ENCODE measurements at places on chromosomes 16 and 17.

GRCh38 chr17:62911114-62911513 lies 54.9 kb upstream of the TANC2 start:
- no peak for DNase-seq

DNA sequence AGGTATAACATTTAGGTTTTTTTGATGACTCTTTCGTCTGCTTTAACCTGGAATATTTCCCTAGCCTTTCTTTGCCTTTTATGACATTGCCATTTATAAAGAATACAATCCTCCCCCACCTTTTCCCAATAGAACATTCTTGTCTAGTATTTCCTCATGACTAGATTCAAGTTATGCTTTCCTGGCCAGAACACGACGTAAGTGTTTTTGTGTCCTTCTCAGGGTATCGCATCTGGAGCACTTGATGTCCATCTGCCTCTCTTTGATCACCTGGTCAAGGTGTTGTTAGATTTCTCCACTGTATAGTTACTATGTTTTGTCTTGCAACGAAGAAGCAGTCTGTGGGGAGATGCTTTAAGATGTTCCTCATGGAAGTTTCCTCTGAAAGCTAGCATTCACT lies 87.4 kb downstream of the MSI2 start:
- DNase-seq, result no peak

DNA sequence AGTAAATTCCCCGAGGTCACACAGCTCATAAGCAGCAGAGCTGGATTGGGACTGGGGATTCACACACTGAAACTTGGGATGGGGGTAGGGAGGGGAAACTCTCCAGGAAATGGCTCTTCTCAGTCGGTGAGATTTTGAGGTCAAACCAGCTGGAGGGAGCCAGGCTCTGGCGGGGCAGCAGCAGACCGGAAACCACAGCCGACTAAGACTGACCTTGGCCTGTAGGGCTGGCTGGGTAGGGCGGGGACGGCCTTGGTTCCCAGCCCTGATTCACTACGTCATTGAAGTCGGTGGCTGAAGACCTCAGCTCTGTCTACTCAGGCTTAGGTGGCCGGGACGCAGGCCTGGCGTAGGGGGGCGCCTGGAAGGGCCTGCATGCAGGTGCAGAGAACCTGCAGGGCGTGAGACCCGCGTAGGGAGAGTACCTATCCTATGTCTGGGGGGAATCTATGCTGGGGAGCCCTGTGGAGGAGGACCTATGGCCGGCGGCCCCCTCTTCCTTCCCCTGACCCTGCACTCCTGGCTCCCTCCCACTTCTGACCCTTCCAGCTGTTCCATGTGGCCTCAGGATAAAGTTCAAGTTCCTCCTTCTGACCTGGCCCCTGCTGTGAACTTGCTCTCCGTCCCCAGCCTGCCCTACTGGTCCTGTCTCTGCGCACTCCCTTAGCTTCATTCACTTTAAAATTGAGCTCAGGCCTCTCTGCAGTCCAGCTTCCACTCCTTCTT lies 11.9 kb upstream of the SLC4A1 start:
- DNase-seq, result no peak

DNA sequence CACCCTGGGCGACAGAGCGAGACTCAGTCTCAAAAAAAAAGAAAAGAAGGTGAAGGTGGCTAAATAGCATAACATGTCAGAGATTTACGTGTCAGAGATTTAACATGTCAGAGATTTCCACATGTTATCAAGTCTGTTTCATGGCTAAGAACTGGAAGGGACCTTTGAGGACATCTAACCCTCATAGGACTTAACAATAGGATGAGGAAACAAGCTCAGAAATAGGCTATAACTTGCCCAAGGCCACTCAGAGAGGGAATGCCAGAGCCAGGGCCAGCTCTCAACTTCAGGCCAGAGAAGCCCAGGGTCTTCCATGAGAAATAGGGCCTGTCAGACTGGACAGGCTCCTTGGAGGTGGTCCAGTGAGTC lies 26.8 kb upstream of the ZNF629 start:
- DNase-seq, result no peak

DNA sequence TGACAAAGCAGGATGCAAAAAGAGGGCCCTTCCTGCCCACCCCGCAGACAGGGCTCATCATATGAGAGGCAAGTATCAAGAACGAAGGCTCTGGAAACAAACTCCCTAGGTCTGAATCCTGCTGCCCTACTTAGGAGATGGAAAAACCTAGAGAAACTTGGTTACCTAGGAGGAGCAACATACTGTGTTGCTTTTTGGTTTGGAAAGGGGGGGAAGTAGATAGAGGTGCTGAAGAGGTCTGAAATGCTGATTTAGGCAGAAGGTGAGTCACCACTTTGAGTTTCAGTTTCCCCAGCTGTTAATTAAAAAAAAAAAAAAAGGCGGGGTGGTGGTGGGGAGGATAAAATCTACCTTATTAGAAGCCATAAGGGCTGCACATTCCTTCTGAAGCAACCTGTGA lies 1.5 kb downstream of the N4BP1 start:
- no peak for DNase-seq

DNA sequence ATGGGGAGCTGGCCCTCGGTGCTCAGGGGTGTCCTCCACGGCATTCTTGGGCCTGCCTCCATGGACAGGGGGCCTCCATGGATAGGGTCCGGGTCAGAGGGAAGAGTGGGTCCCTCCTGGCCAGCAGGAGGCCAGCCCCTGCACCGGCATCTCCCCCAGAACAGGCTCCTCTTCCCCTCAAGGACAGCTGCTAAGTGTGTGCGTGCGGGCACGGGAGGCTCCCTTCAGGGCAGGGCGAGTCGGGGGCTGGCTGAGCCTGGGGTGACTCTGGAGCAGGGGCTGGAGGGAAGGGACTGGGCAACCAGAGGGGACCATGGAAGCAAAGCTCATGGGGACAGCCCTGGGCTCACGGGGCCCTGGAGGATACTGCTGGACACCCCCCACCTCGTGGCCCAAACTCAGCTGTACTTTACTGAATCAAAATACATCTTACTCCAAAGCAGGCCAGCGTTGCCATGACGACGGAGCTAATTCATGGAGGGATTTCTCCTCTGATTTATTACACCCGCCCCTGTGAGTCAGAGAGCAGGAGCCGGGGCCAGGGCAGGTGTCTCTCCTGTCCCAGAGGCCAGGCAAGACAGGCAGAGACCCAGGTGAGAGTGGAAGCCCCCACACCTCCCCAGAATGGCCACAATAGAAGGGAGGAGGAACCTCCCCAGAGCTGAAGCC lies 2.1 kb downstream of the CASKIN1 start:
- DNase-seq, result no peak

DNA sequence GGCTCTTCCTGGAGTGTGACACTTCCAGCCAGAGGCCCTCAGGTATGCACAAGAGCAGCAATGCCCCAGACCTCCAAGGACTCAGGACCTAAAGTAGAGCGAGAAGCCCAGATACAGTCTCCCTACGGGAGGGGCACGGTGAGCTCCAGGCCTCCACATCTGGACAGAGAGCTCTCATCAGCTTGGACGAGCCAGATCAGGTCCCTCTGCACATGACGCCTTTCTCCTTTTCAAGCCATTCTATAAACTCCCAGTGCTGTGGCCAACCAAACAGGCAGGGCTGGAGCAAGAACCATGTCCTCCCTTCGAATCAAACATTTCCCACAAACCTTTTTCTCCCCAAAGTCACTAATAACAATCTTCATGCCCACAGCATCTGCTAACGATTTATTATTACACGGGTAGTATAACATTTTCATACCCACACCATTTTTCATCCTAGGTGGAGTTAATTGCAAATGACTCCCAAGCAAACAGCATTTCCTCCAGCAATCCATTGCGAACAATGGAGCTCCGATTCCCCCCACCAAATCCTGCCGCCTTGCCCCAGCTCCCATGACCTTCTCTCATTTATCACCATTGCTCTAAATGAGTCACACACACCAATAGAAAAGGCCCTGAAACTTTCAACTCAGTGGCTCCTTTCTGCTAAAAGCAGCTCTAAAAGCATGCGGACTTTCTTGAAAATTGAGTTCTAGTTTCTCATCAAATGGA lies 24.2 kb upstream of the NLRP1 start:
- no peak for DNase-seq

GRCh38 chr17:28950752-28951427 lies 428 bp downstream of the PHF12 start:
- DNase-seq, result no peak

DNA sequence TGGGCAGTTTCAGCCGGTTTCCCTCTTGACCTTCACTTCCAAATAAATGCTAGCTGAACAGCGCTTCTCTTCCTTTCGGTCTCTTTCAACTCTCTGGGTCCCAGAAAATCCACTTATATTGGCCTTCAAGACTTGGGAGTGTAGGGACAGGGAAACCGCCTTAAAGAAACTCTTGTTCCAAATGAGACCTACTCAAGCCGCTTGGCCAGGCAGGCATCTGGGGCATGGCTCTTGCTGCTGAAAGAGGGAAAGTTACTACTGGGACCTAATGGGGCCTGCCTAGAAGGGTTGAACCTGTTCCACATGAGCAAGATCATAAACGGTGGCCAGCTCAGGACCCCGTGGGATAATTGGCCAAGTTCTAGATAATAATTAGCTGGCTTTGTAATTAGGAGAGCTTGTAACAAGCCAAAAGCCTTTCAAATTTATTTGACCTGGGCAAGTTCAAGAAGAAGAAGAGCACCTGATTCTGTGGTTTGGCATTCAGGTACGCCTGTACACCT lies 13.2 kb downstream of the CDH1 start:
- no peak for DNase-seq

- DNase-seq, result no peak
Measured at GRCh38 chr17:78515480-78515879, 61.7 kb downstream of the DNAH17 start.

GRCh38 chr16:89572073-89572484 lies 3.5 kb upstream of the CPNE7 start:
- no peak for DNase-seq

GRCh38 chr16:1043881-1044451 lies 28.6 kb upstream of the SSTR5 start:
- DNase-seq, result no peak

GRCh38 chr16:73891129-73891542 lies 405.5 kb upstream of the PSMD7 start:
- no peak for DNase-seq

- no peak for DNase-seq
Measured at GRCh38 chr16:48959204-48959603, 322.4 kb downstream of the CBLN1 start.

Measured in NCI-H1092 (cell line).